ENCODE measurements at places on chromosomes 6 and 20.
A peak's percentile ranks its signal among the peaks of the same experiment; 100 is the strongest.

DNA sequence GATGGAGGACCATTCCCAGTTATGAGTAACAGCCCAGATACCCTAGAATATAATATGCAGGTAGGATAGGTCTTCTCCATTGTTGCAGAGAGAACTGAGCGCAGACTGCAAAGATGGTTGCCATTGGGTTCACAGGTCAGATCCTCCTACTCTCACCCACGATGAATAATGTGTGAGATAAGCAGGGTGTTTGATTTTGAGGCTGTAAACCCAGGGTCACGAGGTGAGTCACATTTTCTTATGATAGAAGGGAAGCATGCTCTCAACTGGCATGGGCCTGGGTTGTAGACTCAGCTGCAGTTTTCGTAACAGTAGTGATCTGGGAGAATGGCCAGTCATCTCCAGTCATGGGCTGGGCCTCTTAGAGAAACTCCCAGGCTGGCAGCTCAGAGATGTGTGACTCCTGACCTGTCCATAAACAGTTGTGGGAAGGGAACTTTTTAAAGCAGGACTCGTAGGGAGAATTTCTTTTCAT lies 74.2 kb downstream of the CD164 start:
- no peaks in the 10 kb centered on the region for H3K27me3 ChIP-seq
- no peaks in the 10 kb centered on the region for H3K36me3 ChIP-seq
- no peak overlapping the region for H3K4me3 ChIP-seq
- H3K27ac ChIP-seq = no peak overlapping the region
- peaks cover 20% of the 10 kb centered on the region for H3K4me1 ChIP-seq

DNA sequence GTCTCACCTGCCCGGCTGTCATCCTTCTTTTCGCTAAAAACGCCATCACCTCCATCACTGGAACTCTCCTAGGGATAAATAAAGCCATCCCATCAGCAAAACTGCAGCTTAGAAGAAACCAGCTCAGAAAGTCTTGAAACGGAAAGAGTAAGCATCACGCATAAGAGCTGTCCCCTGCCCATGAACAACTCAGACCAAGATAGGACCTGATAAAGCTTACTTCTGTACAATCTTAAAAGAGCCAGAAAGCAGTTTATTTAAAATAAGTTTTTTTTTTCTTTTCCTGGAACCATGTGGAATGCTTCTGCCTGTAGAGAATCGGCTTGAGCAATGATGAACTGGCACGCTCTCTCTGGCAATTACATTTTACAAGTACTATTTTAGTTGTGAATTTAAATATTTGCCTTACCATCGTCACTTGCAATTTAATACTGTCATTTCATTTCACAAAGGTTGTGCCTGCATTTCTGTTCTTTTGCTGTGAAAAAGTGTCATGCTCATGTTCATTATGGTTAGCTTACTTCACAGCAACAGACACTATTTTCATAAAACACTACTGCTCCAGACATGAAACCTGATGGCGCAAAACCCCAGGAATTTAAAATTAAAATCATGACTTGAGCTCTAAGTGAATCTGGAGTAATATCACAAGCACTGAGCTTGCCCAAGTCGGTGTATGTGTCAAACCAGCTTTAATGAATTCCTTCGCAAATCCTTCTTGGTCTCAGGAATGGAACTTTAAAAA lies 59.6 kb upstream of the EMILIN3 start:
- peaks cover 68% of the 10 kb centered on the region for H3K36me3 ChIP-seq
- H3K4me1 ChIP-seq = peaks cover 26% of the 10 kb centered on the region
- no peaks in the 10 kb centered on the region for H3K27me3 ChIP-seq
- H3K4me3 ChIP-seq = no peak overlapping the region

GRCh38 chr6:112030206-112030960 lies 23.5 kb upstream of the CCN6 start:
- no peaks in the 10 kb centered on the region for H3K27me3 ChIP-seq
- DNase-seq = no peak
- H3K27ac ChIP-seq = peak overlapping the region; percentile 8

DNA sequence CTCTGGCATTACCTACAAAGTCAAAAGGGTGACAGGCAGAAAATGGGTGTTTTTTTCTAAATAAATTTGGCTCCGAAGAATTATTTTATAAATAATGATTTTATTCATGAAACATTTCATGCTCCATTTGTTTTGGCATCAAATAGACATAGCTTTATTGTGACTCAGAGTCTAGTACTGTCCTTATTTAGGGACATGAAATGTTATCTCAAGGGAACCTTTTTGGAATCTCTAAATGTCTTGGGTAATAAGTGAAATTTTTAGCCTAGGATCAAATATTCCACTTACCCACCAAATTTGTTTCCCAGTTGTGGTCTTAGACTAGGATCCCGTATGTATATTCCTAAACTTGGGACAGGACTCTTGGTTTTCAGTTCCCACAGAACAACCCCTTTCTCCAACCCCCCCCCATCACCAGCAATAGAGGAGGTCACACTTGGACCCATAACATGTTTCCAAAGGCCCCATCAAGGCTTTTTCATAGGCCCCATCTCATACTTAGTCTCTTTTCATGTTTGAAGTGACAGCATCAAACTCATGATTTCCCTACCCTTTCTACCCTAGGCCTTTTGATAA lies 81.8 kb downstream of the JAG1 start:
- DNase-seq = no peak
- H3K36me3 ChIP-seq = no peaks in the 10 kb centered on the region
- H3K27me3 ChIP-seq = no peaks in the 10 kb centered on the region
- H3K4me3 ChIP-seq = no peak overlapping the region
- no peaks in the 10 kb centered on the region for H3K4me1 ChIP-seq
- no peak overlapping the region for H3K27ac ChIP-seq

DNA sequence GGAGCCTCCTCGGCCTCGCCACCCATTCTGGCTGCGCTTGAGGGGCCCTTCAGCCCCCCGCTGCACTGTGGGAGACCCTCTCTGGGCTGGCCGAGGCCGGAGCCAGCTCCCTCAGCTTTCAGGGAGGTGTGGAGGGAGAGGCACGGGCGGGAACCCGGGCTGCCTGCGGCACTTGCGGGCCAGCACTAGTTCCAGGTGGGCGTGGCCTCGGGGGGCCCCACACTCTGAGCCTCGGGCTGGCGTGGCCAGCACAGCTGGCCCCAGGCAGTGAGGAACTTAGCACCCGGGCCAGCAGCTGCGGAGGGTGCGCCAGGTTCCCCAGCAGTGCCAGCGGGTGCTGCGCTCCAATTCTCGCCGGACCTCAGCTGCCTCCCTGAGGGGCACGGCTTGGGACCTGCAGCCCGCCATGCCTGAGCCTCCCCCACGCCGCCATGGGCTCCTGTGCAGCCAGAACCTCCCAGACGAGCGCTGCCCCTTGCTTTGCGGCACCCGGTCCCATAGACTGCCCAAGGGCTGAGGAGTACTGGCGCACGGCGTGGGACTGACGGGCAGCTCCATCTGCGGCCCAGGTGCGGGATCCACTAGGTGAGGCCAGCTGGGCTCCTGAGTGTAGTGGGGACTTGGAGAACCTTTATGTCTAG lies 6.5 kb downstream of the MUC22 start:
- DNase-seq = no peak
- no peak overlapping the region for H3K4me3 ChIP-seq
- no peaks in the 10 kb centered on the region for H3K4me1 ChIP-seq
- H3K27me3 ChIP-seq = peaks cover 24% of the 10 kb centered on the region
- no peak overlapping the region for H3K27ac ChIP-seq

- H3K27ac ChIP-seq = no peak overlapping the region
- H3K36me3 ChIP-seq = peaks cover 85% of the 10 kb centered on the region
- peaks cover 30% of the 10 kb centered on the region for H3K4me1 ChIP-seq
- no peak overlapping the region for H3K4me3 ChIP-seq
- no peaks in the 10 kb centered on the region for H3K27me3 ChIP-seq
Measured at GRCh38 chr20:31535298-31535697, 21.1 kb downstream of the HM13 start.

DNA sequence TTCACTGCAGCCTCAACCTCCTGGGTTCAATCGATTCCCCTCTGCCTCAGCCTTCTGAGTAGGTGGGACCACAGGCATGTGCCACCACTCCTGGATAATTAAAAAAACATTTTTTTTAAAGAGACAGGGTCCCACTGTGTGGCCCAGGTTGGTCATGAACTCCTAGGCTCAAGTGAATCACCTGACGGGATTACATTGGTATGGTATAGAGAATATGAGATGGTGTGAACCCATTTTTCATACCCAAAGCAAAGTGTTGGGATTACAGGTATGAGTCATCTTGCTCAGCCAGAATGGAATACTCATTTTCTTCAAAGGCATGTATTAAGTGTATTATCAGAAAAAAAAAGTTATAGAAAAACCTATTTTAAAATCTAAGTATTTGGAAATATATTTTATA lies 114.2 kb downstream of the AHI1 start:
- H3K27ac ChIP-seq = no peak overlapping the region
- no peak for DNase-seq
- H3K4me3 ChIP-seq = no peak overlapping the region
- peaks cover 3% of the 10 kb centered on the region for H3K36me3 ChIP-seq
- no peaks in the 10 kb centered on the region for H3K27me3 ChIP-seq

DNA sequence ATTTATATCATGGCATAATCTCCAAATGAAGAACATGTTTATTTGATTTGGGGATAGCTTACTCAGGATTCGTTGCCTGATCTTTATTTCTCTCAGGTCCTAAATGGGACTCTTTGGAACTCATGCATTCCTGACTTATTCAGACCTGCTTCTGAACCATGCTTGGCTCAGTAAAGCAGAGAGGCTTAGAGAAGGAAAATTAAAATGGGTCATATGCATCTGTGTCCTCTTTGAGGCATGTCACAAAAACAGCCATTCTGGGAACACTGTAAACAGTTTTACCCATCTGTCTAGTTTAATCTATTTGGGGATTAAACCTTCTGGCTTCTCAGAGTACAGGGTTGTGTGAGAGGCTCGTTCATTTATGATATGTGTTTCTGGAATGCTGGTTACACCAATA lies 1017.3 kb downstream of the KIF16B start:
- DNase-seq = no peak
- H3K36me3 ChIP-seq = no peaks in the 10 kb centered on the region
- H3K27ac ChIP-seq = no peak overlapping the region
- no peak overlapping the region for H3K4me3 ChIP-seq
- H3K4me1 ChIP-seq = no peaks in the 10 kb centered on the region

- no peak overlapping the region for H3K27ac ChIP-seq
- no peak for DNase-seq
- H3K4me3 ChIP-seq = no peak overlapping the region
- H3K4me1 ChIP-seq = peaks cover 9% of the 10 kb centered on the region
- no peaks in the 10 kb centered on the region for H3K27me3 ChIP-seq
Measured at GRCh38 chr20:2865630-2866029, 7.7 kb upstream of the PTPRA start.

DNA sequence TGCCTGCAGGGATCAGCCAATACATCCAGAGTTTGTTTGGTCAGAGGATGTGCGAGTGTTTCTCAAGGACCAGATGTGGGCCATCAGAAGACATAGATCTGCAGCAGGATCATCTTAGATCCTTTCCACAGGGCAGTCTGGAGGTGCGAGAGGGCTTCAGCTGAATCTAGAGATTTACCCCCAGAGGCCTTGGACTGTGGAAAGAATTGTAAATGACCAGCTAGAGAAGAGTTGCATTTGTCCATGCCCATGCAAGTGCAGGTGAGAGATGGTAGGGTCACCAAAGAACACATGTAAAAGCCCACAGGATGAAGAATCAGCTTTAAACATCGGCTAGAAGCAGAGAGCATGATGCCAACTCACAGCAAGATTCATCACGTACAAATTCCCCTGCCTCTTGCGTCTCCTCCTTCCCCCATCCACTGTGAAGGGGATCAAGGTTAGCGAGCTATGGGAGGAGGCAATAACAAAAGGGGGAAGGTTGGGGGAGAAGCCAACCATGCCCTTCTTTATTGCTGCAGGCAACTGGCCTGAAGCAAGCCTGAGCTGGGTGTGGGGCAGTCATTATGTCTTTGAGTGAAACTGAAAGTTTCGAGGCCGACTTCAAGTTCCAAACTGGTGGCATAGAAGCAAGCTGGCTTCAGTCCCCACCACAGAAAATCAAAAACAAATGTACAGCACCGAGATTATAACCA lies 83.5 kb downstream of the SCML4 start:
- H3K4me3 ChIP-seq = peak overlapping the region; percentile 57
- H3K27me3 ChIP-seq = peaks cover 9% of the 10 kb centered on the region
- DNase-seq = peak; percentile 45
- H3K4me1 ChIP-seq = peaks cover 51% of the 10 kb centered on the region
- H3K36me3 ChIP-seq = peaks cover 33% of the 10 kb centered on the region

DNA sequence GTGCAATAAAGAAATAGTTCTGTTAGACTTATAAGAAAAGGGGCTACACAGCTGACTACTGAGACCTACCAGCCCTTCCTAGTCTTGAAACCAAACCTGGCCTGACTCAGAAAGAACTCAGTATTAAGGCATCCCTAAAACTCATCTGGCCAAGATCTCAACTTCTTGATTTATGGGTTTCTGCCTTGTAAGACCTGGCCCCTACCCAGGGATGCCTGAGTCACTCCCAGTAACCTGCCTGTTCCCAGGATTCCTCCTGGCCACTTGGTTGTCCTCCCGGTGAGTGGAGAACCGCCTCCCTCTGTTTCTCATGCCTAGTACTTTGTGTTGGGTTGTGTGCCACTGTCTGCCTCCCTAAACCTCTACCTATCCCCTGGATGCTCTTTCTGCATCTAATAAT lies 189.4 kb upstream of the PREP start:
- H3K27ac ChIP-seq = no peak overlapping the region
- H3K4me1 ChIP-seq = peaks cover 62% of the 10 kb centered on the region
- no peaks in the 10 kb centered on the region for H3K27me3 ChIP-seq
- H3K36me3 ChIP-seq = peaks cover 17% of the 10 kb centered on the region
- no peak overlapping the region for H3K4me3 ChIP-seq
- no peak for DNase-seq

- no peak for DNase-seq
- peaks cover 5% of the 10 kb centered on the region for H3K4me1 ChIP-seq
- no peaks in the 10 kb centered on the region for H3K36me3 ChIP-seq
- H3K4me3 ChIP-seq = no peak overlapping the region
Measured at GRCh38 chr6:164398647-164399046, 910.8 kb downstream of the C6orf118 start.

DNA sequence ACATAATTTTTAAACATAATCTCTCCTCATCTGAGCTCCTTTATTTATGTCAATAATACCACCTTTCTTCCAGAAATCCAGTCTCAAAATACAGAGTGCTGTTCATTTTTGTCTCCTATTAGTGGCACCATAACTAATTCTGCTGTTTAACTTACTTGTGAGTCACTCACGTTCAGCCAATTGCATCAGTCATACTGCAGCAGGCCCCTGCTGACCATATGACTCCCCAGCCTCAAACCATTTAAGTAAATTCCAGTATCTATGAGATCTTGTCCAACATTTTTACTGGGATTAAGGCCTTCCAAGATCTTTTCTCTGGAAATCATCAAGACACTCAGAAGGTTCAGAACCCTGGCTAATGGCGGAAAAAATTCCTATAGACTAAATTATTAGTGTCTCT lies 982.2 kb upstream of the MAP3K7 start:
- H3K4me3 ChIP-seq = no peak overlapping the region
- H3K27me3 ChIP-seq = no peaks in the 10 kb centered on the region
- H3K36me3 ChIP-seq = no peaks in the 10 kb centered on the region
- no peaks in the 10 kb centered on the region for H3K4me1 ChIP-seq
- DNase-seq = no peak

- no peak for DNase-seq
- H3K4me1 ChIP-seq = no peaks in the 10 kb centered on the region
- no peaks in the 10 kb centered on the region for H3K27me3 ChIP-seq
- no peak overlapping the region for H3K27ac ChIP-seq
Measured at GRCh38 chr6:45229416-45229815, 98.7 kb upstream of the RUNX2 start.

GRCh38 chr6:76694795-76695194 lies 622.3 kb upstream of the IMPG1 start:
- no peaks in the 10 kb centered on the region for H3K36me3 ChIP-seq
- DNase-seq = no peak
- no peaks in the 10 kb centered on the region for H3K27me3 ChIP-seq
- H3K4me3 ChIP-seq = no peak overlapping the region
- no peak overlapping the region for H3K27ac ChIP-seq

- H3K36me3 ChIP-seq = no peaks in the 10 kb centered on the region
- H3K27me3 ChIP-seq = peaks cover 13% of the 10 kb centered on the region
- no peak overlapping the region for H3K27ac ChIP-seq
Measured at GRCh38 chr20:46831633-46832011, 63.0 kb upstream of the EYA2 start.

Data from activated CD4-positive, alpha-beta memory T cell treated with anti-CD3 and anti-CD28 coated beads, Interleukin-2, amount 10 ng/mL, durations not matched to agents 7 days and 5 days (primary cell).